ENCODE measurements at places on chromosomes 3 and 15. TPM values are rescaled to one million over a fixed set of nuclear protein-coding genes. Genes with fewer than 3 reads are reported as not detected.

DNA sequence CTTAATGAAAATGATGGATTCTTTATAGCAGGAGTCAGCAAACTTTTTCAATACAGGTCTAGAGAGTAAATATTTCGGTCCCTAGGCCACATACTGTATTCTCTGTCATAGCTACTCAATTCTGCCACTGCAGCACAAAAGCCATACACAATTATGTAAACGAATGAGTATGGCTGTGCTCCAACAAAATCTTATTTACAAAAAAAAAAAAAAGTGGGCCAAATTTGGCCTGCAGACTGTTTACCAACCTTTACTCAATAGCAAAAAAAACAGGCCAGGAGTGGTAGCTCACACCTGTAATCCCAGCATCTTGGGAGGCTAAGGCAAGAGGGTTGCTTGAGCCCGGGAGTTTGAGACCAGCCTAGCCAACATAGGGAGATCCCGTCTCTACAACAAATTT, 41.1 kb downstream of the TTBK2 start:
- no peaks in the 10 kb centered on the region for H3K27me3 ChIP-seq
- H3K27ac ChIP-seq, result no peak overlapping the region
- no peak for DNase-seq
- no peak overlapping the region for H3K4me3 ChIP-seq
- H3K36me3 ChIP-seq, result no peaks in the 10 kb centered on the region
- H3K4me1 ChIP-seq, result no peaks in the 10 kb centered on the region

DNA sequence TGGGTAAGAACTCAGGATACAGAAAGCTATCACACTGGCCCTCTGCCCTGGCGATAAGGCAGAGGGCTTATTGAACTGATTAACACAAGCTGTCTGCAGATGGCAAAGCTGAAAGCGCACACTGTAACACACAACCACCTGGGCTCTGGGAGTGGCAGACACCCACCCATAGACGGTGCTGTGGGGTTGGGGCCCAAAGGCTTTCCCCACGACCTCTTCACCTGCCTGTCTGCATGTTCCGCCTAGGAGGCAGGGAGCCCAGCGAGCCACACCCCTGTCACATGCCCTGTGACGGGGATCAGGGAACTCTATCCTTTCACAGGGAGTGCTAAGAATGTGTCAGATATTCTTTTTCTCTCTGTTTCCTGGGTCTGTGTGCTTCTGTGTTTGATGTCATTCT, 12.1 kb upstream of the TFG start:
- DNase-seq, result no peak
- H3K4me3 ChIP-seq, result no peak overlapping the region
- no peak overlapping the region for H3K27ac ChIP-seq
- H3K4me1 ChIP-seq, result no peaks in the 10 kb centered on the region
- no peaks in the 10 kb centered on the region for H3K36me3 ChIP-seq

DNA sequence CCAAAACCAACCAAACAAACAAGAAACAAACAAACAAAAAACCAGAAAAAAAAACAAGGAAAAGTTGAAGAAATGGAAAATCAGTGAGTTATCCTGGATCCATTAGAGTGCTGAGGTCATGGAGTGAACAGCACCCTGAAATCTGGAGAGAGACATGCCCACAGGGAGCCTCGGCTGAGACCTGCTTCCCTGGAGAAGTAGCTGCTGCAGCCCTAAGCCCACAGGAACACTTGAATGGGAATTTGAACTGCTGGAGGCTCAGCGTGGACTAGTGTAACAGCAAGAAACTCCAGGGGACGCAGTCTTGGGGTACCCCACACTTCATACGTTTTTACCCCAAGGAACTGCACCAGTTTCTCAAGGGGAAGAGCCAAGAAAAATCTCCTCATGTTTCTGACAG, 144.1 kb upstream of the UBE3A start:
- no peak overlapping the region for H3K27ac ChIP-seq
- H3K4me3 ChIP-seq, result no peak overlapping the region
- no peaks in the 10 kb centered on the region for H3K36me3 ChIP-seq
- DNase-seq, result no peak
- no peaks in the 10 kb centered on the region for H3K27me3 ChIP-seq

DNA sequence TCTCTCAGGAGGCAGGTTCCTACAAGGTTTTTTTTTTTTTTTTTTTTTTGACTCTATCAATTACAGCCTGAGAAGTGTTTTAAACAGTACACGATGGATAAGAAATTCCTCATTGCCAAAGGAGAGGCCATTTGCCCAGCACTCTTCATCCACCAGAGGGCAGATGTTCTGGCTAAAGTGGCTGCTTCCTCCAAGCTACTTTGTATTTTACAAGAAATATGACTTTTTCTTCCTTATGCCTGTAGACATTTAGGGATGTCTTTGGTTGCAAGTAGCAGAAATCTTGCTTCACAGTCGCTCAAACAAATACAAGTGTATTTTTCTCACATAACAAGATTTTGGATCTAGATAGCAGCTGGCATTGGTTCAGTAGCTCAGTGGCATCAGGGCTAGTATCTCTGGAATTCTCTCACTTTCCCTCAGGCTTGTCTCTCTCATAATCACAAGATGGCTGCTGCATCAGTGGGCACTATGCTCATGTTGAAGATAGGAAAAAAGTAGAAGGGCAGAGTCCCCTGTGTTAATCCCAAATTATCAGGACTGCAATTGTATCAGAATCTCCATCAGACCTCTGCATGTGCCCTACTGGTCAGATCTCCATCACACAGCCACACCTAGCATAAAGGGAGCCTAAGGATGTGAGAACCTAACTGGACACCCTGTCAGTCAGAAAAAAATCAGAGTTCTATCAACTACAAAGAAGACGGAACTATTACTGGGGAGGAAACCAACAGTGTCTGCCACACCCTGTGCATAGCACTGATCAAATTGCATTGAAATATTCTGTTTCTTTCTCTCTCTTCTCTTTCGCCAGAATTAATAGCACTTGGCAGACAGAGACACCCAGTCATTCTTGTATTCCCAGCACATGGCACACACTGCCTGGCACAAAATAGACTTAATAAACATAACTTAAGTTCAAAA, 138.9 kb upstream of the COL8A1 start:
- no peaks in the 10 kb centered on the region for H3K27me3 ChIP-seq
- no peak overlapping the region for H3K27ac ChIP-seq
- peak; percentile 39 for DNase-seq
- no peaks in the 10 kb centered on the region for H3K4me1 ChIP-seq
- H3K36me3 ChIP-seq, result no peaks in the 10 kb centered on the region

TRH gene
- total RNA-seq, result not detected

- no peak overlapping the region for H3K4me3 ChIP-seq
- no peak for DNase-seq
- no peaks in the 10 kb centered on the region for H3K4me1 ChIP-seq
These were observed 5.7 kb upstream of the PDE8A start for GRCh38 chr15:84975871-84976351.

DNA sequence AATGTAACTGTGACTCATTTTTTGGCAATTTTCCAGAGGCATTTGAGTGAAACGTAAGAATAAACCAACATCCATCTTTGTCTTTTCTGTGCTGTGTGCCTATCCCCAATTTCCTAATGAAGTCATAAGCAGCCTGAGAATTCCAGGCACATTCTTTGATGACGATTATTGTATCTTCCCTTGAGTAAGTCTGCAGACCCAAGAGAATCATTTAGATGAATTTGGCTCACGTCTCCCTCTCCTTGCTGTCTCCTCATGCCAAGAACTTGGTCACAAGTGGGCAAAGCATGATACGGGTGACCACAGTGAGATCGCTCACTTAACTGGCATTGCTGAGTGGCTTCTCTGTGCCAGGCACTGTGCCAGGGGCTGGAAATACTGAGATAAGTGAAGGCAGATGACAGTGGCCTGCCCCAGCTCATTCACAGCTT, 384.5 kb upstream of the IL12A start:
- H3K27me3 ChIP-seq, result no peaks in the 10 kb centered on the region
- H3K4me1 ChIP-seq, result no peaks in the 10 kb centered on the region
- no peak overlapping the region for H3K4me3 ChIP-seq
- no peak for DNase-seq

GRCh38 chr3:136239094-136239493, 11.0 kb upstream of the PCCB start:
- H3K36me3 ChIP-seq, result no peaks in the 10 kb centered on the region
- H3K27me3 ChIP-seq, result no peaks in the 10 kb centered on the region
- H3K4me3 ChIP-seq, result no peak overlapping the region
- H3K27ac ChIP-seq, result no peak overlapping the region
- H3K4me1 ChIP-seq, result no peaks in the 10 kb centered on the region

SNX22 gene
- 4.6 TPM for total RNA-seq

DNA sequence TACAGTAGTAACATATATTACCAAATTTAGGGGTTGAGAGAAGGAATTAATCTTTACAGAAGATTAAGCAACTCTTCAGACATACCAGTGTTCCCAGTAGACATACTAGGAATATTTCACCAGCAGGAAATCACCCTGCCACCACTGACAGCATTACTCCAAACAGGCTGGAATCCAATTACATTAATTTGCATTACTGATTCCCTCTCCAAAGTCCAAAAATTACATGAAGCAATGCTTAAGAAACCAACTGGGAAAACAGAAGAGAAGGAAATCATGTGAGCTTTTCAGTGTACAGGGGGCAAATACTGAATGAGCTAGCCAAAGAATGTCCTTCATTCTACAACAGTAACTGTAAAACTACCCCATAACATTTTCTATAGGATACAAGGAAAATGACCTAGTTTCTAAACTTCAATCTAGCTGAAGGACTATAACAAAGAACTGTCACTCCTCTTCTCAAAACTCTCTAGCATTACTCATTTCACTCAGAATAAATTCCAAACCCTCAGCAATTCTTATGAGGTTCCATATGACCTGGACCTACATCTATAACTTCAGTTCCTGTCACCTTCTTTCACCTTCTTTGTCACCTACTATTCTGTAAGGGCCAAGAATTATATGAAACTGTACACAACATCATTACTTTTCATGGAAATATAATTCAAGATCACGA, 72.7 kb downstream of the INO80 start:
- peaks cover 42% of the 10 kb centered on the region for H3K36me3 ChIP-seq
- no peaks in the 10 kb centered on the region for H3K27me3 ChIP-seq
- no peaks in the 10 kb centered on the region for H3K4me1 ChIP-seq
- no peak overlapping the region for H3K27ac ChIP-seq
